ENCODE measurements at places on chromosomes 1 and 21. TPM values are rescaled to one million over a fixed set of nuclear protein-coding genes. Genes with fewer than 3 reads are reported as not detected.

DNA sequence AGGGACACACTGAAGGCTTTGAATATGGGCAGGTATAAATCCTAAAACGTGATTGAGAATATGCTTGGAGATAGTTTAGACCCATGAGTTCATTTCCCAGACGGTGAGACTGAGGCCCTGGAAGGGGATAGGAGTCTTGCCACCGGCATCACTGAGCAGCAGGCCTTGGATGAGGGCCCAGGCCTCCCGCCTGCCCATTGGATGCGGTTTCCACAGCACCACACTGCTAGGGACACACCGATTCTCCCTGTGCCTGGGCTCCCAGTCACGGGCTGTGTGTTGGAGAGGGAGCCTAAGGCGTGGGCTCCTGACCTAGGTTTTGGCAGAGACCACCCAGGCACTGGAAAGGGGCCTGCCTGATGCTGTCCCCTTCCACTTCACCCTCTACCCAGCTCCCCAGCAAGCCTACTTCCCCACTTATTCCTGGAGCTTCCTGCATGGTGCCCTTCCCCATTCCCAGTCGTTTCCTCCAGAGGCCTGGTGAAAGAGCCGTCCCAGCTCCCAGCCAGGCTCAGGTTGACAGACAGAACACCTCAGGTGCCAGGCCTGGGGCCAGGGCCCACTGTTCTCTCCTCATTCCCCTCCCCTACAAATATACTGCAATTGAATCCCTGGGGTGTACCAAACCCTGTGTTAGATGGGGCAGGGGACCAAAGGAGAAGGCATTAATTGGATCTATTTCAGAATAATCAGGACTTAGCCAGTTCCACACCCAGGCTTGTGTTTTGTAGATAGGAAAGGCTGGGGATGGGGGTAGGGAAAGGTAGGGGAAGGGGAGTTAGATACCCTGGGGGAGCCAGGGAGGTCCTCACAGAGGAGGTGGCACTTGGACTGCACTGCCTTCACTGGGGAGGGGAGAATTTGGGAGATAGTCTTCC, 3.4 kb downstream of the FOXO6 start:
- DNase-seq: no peak

DNA sequence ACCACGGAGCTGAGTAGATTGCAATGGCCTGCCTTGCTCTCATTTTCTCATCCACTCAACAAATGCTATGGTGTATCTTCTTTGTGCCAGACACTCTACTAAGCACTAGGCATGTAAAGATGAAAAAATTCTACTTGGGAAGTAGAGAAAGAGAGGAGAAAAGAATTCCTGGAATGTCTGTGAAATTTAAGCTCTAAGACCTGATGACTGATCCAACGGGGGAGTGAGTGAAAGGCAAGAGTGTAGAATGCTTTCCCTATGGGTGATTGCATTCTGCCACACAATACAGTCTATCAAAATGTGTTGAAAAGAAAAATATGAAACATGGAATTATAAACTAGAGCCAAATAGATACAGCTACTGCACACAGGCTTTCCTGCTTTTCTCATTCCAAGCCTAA, 82.3 kb downstream of the CYYR1 start:
- DNase-seq: no peak

DNA sequence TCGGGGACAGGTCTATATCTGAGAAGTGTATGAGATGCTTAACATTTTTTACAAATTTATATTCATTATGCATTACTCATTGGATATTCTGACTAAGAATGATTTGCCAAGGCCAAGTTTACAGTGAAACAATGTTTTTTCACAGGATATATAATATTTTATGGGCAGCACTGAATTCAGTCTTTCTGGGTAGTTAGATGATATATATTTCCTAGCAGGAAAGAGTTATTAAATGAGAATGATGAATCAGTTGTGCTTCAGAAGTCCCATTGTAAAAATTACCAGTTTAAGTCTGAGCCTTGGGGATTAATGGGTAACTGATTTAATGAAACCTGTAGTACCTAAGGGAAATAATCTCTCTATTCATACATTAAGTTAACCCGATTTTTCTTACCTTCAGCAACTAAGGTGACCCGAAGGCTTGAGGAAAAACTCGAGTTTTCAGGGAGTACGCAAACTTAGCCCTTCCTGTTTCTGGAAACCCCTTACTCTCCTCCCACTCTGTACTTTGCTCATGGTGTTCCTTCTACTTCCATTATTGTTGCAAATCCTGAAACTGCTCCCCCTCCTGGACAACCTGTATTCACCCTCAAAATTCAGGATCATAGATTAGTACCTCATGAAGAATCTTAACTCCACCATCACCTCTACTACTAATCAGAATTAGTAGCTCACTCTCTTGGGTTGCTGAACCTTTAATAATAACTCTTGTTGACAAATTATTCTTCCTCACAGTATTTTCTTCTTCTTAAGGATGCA, 135.1 kb downstream of the AK5 start:
- DNase-seq: no peak

- no peak for DNase-seq
These were observed 133.5 kb downstream of the UCK2 start for GRCh38 chr1:165960881-165961280.

DNA sequence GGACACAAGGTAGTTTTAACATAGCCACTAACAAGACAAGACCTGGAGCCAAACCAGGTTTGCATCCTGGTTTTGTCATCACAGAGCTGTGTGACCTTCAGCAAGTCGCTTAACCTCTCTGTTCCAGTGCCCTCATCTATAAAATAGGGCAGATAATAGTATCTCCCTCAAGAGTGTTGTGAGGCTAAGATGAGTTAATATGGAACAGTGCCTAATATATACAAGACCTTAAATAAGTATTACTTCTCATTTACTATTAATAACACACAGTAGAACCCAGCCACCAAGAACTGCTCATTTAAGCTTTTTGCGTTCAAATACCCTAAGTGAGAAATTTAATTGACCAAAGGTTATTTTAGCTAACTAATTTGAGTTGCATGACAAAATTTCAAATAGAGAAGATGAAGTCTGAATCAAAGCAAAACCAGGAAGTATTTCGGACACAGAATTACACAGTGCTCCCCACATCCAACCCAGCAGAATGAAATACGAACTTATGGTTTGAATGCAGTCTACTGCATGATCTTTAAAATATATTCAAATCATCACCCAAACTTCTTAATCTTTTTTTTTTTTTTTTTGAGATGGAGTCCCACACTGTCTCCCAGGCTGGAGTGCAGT, 123.9 kb upstream of the KRTAP19-8 start:
- DNase-seq: no peak

DNA sequence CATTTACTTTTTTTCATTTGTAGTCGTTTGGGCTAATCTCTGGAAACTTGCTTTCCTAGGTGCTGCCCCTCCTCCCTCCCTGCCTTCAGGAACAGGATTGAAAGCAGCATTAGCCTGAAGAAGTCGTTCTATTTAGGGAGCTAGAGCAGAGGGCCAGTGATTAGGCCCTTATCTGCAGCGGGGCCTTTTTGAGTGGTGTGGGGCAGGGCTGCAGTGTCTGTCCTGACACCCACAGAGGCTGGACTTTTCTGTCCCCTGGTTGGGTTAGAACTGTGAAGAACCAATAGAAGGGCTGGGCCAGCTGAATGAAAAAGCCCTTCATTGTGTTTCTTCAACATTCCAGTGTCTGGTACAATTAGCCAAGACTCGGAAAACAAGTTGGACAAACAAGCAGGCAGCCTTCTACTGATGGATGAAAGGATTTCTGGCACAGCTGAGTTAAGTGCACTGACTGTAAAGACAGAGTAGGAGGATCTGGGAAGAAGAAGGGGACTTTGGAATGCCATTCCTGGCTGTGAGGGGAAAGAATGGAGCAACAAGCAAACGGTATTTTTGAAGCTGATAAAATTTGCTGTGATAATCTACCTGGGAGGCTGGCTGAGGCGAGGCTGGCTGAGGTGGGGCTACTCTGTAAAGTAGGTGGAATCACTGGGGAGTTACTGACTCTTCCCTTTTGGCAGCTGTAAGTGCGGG, 9.7 kb downstream of the MACF1 start:
- no peak for DNase-seq

DNA sequence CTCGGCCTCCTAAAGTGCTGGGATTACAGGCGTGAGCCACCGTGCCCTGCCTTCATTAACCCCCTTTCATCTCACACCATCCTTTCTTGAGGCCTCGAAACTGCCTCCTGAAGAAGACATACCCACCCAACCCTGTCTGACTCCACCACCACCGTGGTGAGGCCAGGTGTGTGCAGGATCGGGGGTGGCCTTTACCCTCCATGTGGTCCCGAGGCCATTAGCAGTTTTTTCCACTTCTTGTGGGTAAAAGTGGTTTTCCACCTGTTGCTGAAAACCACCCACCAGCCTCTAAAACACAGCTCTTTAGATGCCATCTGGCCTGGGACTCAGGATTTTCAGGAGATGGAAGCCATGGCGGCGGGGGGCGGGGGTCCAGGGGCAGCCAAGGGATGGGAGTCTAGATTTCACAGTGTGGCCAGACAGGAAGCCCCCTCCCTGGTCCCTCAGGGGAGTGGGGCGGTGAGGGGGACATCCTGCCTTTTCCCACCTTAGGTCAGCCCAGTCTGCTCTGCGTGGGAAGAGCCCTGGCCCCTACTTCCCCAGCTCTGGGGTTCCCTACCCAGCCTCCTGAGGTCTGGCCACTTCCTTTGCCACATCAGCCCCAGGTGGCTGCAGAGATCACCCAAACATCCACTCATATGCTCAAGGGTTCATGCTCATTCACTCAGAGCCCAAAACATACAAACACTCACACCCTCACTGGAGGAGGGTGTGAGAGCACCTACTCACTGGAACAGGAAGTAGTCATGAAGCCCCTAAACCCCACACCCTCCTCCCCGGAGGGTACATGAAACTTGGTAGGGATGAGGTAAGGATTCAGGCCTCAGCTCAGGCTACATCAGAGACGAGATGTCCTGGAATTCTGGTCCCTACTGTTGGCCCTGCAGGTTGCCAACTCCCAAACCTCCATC, 2.3 kb downstream of the FGR start:
- peak; percentile 30 for DNase-seq

GRCh38 chr1:2970311-2971071, 50.8 kb upstream of the ACTRT2 start:
- DNase-seq: no peak

DNA sequence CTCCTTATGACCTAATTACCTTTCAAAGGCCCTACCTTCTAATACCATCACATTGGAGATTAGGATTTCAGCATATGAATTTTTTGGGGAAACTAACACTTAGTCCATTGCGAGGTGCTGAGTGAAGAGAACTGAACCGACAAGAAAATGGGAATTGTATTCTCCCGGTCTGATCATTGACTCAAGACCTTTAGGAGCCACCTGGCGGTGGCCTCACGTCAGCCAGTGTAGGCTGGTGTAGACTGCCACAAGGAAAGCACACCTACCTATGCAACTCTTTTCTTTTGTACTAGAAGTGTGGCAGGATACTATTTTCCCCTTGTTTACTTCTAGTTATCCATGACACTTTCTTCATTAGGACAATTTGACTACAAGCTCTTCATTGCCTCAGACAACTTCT, 333.5 kb upstream of the B3GALT2 start:
- DNase-seq: no peak

- no peak for DNase-seq
These were observed 99.5 kb downstream of the CC2D1B start for GRCh38 chr1:52266507-52266906.

GRCh38 chr1:231512147-231512698, 16.2 kb upstream of the TSNAX start:
- no peak for DNase-seq

DNA sequence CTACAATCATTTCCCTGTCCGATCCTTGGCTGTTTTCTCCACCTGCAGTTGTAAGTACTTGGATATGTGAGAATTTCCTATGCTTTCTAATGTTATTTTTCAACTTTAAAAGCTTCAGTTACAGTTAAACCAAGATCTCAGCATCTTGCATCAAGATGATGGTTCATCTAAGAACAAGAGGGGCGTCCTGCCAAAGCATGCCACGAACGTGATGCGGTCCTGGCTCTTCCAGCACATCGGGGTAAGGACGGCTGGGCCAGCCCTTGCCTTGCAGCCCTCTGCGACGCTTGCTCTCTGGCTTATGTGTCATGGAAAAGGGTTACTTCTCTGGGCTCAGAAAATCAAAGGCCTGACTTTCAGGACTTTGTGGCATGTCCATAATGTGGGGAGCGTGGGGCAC, 46.8 kb downstream of the PKNOX1 start:
- no peak for DNase-seq

- DNase-seq: peak; percentile 69
These were observed 9.2 kb downstream of the FCMR start for GRCh38 chr1:206912445-206913095.

DNA sequence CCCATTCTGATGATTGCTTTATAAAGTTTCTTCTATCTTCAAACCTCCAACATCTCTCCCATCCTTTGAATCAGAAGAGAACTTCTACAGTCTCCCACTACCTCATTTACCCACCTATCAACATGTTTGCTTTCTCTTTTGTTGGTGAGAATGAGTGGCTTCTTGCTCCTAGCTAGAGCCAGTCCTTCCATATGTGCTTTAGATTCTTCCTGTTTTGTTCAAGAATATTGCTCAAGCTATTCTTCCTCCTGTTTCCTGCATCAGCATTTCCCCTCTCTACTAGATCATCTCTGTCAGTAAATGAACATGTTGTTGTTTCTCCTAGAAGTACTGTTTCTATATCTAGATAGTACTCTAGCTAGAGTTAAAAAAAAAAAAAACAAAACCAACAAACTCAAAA, 6.3 kb downstream of the ATF6 start:
- DNase-seq: no peak

DNA sequence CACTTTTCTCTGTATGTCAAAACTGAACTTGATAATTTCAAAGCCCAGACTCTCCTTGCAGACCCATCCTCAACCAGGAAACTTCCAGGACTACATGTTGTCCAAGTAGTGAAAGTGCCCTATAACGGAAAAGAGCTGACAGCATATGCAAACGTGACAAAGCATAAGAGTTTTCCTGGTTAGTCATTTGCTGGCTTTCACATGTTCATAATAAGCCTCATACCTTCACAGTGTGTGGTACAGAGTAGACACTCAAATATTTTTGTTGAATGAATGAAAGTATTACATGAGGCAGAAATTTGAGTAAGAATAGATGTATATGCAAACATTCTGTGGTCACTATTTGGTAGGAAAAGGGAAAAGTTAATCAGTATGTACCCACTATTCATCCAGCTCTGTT, 473.3 kb downstream of the MRPL39 start:
- DNase-seq: no peak

- DNase-seq: no peak
These were observed 97.1 kb upstream of the ESRRG start for GRCh38 chr1:216820345-216820744.

- no peak for DNase-seq
These were observed 503.9 kb upstream of the USP24 start for GRCh38 chr1:55718758-55719671.

GRCh38 chr1:92310185-92310597, 11.3 kb downstream of the RPAP2 start:
- DNase-seq: peak; percentile 12

HMCN1 gene
- polyA plus RNA-seq: 0.01 TPM

GNAT2 gene
- polyA plus RNA-seq: not detected

LENEP gene
- not detected for polyA plus RNA-seq

ADAMTSL4 gene
- not detected for polyA plus RNA-seq

EPRS1 gene
- polyA plus RNA-seq: 37.3 TPM

RSPH1 gene
- polyA plus RNA-seq: not detected

GPR3 gene
- not detected for polyA plus RNA-seq

SPTA1 gene
- not detected for polyA plus RNA-seq

ANGPTL3 gene
- polyA plus RNA-seq: not detected

BACE2 gene
- 146 TPM for polyA plus RNA-seq

TEKT2 gene
- not detected for polyA plus RNA-seq

GSTM1 gene
- polyA plus RNA-seq: 43.1 TPM

TGFB2 gene
- 0.39 TPM for polyA plus RNA-seq

OR2T29 gene
- not detected for polyA plus RNA-seq

Measured in naive B cell (primary cell).